Activated gamma-delta T cell (primary cell): ENCODE measurements at places on chromosomes 13 and 19.

DNA sequence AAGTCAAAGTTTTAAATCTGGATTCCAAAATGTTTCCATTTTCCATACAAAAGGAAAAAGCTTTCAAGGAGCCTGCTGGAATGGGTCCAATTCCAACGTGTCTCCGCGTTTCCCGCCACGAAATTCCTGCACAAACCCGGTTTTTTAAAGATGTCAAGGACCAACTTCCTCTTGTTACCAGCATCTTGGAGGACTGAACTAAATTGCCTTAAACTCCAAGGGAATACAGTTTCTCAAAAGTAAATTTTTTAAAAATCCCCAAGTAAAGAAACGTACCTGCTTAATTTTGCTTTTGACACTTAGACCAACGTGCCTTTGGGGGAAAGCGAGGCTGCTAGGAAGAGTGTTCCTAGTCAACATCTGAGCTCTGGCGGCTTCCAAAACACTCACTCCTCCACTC, 12.3 kb upstream of the SOX1 start:
- no peak for DNase-seq

DNA sequence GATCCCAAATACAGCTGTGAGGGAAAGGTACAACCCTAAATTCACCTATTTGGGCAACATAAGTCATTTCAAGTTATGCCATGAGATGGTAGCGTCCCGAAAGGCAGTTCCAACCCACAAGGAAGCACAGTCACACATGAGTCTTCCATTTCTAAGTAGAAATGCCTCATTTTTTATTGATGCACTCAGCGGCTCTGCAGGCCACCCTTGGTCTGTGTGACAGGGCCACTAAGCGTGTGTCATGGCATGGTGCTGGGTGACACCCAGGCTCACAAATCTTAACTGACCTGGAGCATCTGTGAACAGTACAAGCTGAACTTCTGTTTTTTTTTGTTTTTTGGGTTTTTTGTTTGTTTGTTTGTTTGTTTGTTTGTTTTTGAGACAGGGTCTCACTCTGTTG, 15.1 kb downstream of the RAB20 start:
- no peak for DNase-seq

GRCh38 chr13:74068471-74068870, 65.7 kb downstream of the KLF12 start:
- DNase-seq: no peak

GRCh38 chr13:46173656-46174055, 8.3 kb downstream of the LCP1 start:
- no peak for DNase-seq

- DNase-seq: no peak
Observed at GRCh38 chr13:95083758-95084157, 217.5 kb downstream of the ABCC4 start.
